ENCODE measurements at places on chromosomes 5 and 9. TPM values are rescaled to one million over a fixed set of nuclear protein-coding genes. Genes with fewer than 3 reads are reported as not detected.

NR5A1 gene
- 0.17 TPM for total RNA-seq

PRSS3 gene
- 8.7 TPM for total RNA-seq

CTSL gene
- 617 TPM for total RNA-seq

MZB1 gene
- not detected for total RNA-seq

CCL21 gene
- not detected for total RNA-seq

LRRC70 gene
- 0.13 TPM for total RNA-seq
